NAMALWA (cell line): ENCODE measurements at places on chromosomes 5 and 9.

DNA sequence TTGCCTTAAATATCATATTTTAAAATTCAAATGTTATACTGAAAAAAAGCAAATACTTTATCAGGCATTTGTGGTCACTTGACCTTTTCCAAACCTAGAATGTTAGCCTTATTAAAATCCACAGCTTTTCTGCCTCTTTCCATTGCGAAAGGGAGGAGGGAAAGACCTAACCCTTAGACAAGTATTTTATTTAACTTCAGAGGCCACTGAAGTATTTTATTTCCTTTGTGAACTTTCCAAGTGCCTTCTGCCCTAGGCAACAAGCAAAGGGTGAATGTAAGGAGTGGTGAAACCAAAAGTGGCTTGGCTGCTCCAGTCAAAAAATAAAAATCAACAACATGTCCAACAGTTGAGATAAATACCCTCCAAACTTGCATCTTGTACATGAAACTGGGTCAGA, 376.1 kb downstream of the EFNA5 start:
- no peak for DNase-seq

DNA sequence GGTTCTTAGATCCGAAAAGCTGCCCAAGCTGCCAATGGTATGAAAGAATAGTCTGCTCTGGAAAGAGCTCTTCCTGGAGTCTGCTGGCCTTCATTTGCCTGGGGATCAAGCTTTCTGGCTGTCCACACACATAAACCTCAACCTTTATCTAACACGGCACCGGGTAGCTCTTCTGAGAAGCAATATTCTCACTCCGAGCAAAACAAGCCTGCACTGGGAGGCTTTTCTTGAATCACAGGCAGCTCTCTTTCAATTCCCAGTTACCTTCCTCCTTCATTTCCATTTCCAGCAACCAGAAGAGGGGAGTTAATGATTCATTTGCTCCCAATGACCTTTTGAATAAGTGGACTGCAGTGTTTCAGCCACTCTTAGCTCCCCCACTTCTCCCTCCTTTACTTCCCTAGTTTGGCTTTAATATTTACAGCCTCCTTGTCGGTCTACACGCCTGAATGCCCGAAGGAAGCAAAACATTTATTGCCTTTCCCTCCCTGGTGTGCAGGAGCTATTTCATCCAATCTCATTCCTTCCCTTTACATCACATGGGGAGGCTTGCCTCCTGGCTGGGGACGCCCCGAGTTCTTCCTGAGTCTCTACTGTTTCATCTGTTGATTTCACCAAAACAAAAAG, 187.1 kb downstream of the ARHGEF28 start:
- no peak for DNase-seq

GRCh38 chr5:40221796-40222195, 457.9 kb upstream of the PTGER4 start:
- DNase-seq: no peak

- DNase-seq: no peak
Measured at GRCh38 chr9:96476591-96476990, 26.6 kb downstream of the HABP4 start.

DNA sequence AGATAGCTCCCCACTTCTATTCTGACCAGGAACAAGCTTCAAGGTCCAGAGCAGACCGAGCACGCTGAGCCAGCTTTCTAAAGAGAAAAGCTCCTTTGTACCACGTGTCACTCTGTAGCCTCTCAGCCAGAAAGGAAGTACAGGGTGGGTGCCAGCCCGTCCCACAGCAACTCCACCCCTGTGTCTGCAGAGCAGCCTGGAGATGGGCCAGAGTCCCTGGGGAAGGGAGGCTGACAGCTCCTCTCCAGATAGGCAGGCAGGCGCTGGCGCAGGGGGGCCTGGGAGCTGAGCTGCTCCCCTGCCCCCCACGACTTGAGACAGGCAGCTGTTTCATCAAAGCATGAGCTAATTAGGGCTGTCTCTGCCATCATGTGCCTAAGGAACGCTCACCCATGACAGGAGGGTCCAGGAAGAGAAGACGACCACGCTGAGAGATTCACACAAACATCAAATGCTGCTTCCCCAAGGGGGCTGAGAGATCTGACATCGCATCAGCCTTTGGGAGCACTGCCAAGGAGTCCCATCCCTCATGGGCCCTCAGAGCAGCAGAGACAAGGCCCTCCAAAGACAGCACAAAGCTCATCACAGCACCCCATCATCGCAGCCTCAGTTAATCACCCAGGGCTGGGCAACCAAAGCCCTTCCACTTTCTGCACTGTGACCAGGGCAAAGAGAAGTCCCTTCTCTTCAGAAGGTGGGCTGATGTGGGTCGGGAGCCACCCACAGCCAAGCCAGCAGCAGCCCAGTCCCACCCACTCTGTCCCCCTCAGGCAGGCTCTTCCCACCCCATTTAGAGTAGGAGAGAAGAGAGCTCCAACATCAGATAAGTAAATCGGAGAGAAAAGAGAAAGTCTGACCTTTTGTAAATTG, 78.5 kb upstream of the LRRTM2 start:
- no peak for DNase-seq

GRCh38 chr5:59792983-59793585, 100.4 kb downstream of the PDE4D start:
- no peak for DNase-seq

DNA sequence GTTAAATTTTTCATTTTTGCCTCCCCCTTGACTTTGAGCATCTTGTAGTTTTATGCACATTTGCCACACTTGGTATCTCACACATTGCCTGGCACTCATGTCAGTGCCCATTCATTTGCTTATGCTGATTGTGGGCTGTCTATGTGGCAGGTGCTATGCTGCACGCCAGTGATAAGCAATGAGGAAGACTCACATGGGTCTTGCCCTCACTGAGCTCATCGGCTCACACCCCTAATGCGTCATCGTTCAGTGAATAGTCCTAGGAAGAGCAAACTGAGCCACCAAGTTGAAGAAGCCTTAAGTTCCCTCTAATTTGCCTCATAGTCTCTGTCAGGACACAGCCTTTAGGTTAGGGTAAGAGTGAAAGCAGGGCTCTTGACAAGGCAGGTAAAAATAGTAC, 209.4 kb upstream of the IL12B start:
- DNase-seq: no peak

- no peak for DNase-seq
Measured at GRCh38 chr5:13108265-13108664, 836.2 kb downstream of the DNAH5 start.

GRCh38 chr5:138159666-138160065, 18.8 kb downstream of the BRD8 start:
- no peak for DNase-seq
